ENCODE measurements at places on chromosomes 12 and 14.

DNA sequence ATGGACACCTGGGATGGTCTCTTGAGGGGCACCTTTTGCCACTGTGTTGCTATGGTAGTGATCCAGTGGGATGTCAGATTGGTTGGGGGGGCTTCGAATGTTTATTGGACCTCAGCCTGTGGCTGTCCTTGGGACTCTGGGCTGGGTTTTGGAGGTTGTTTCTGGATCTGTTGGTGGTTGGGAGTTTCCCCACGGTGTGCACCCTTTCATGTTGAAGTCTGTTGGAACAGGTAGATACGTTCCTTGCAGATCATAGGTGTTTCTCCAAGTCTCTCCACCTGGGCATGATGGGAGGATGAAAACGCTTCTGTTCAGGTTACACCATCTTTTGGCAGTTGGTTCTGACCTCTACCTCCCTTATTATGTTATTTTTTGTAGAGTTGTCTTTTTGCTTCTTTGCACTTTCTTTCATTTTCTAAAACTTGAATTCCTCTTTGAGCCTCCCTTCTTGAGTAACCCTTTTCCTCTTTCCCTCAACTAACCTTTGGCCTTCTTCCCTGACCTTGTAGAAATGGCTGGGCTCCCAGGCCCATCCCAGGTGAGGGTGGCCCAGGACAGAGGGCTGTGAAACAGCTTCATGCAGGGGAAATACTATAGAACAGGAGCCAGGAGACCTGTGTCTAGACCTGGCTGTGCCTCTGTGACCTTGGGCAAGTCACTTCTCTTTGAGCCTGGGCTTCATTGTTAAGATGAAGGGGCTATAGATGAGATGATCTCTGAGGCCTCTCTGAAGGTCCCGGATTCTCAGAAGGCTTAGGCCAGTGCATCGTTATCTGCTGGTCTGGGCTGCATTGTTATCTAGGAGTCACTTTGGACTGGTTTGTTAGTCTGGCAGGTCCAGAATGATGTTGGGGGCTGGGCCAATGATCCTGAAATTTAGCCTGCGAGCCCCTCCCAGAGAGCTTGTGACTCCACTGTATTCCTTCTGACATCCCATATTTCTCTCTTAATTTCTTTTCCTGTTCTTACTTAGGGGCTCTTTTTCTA is 2.0 kb downstream of the ATN1 start:
- no peak for DNase-seq

- DNase-seq: no peak
Observed at GRCh38 chr12:82554529-82554928, 132.2 kb upstream of the TMTC2 start.

DNA sequence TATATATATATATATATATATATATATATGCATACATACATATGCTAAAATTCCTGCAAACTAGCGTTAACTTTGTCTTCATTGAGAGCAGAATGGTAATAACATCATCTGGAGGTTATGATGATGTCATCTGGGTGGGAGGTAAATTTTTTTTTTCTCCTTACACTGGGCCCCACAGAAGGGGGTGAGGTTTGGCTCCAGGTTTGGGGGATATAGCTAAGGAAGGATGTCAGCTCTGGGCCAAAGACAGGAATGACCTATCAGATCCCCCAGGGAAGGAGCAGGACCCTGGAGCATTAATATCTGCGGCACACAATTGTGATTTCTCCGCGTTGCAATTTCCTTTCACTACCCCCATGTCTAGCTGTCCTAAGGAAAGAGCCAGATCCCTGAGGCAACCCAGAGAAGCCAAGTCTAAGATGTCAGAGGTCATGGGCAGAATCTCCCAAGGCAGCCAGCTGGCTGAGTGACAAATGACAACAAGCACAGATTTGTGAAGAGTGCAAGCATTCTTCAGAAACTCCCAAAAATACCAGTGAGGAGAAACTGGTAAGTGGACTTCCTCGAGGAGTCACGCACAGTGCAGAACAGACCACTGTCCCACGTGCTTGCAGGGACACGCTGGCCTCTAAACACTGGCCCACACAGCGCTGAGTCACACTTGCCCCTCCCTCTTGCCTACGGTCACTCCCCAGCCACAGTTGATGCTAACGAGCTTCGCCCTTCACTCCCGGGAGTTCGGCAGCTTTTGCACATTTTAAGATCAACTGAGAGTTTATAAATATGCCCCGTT is 9.9 kb downstream of the UBC start:
- DNase-seq: peak; percentile 92

GRCh38 chr12:112191840-112192321 is 66.5 kb downstream of the TRAFD1 start:
- DNase-seq: no peak

Data from fibroblast of gingiva (primary cell).